ENCODE measurements at places on chromosomes 7 and 10. TPM values are rescaled to one million over a fixed set of nuclear protein-coding genes. Genes with fewer than 3 reads are reported as not detected.

UFSP1 gene
- total RNA-seq, result 4.3 TPM

TMEM196 gene
- not detected for total RNA-seq

IGF2BP3 gene
- total RNA-seq, result 49.3 TPM

OR2A12 gene
- not detected for total RNA-seq

AS3MT gene
- 10.7 TPM for total RNA-seq

DNAH11 gene
- 2.8 TPM for total RNA-seq

NODAL gene
- not detected for total RNA-seq

NEUROD6 gene
- not detected for total RNA-seq

SMKR1 gene
- total RNA-seq, result not detected

METTL27 gene
- total RNA-seq, result 8.4 TPM

ACHE gene
- 0.51 TPM for total RNA-seq

ZNF775 gene
- total RNA-seq, result 8.6 TPM

CDC14C gene
- 0.06 TPM for total RNA-seq

FRMPD2 gene
- total RNA-seq, result 0.22 TPM

CASP2 gene
- 18.7 TPM for total RNA-seq

INSYN2A gene
- total RNA-seq, result 0.29 TPM

SCART1 gene
- total RNA-seq, result 1.3 TPM

EXOC6 gene
- 12.5 TPM for total RNA-seq

CDHR3 gene
- 0.17 TPM for total RNA-seq

C10orf71 gene
- not detected for total RNA-seq

OPTN gene
- total RNA-seq, result 40.8 TPM

SPDYE9 gene
- not detected for total RNA-seq

CNTNAP2 gene
- total RNA-seq, result 2.7 TPM

AOAH gene
- total RNA-seq, result 0.51 TPM

ENKUR gene
- not detected for total RNA-seq

GNGT1 gene
- total RNA-seq, result not detected

TLL2 gene
- 3.3 TPM for total RNA-seq

VAX1 gene
- total RNA-seq, result not detected

CPXM2 gene
- total RNA-seq, result 1.9 TPM

TMEM72 gene
- not detected for total RNA-seq

CLRN3 gene
- total RNA-seq, result not detected

INHBA gene
- total RNA-seq, result 8.9 TPM

CYP17A1 gene
- total RNA-seq, result not detected

LDB3 gene
- total RNA-seq, result not detected

SLC16A12 gene
- total RNA-seq, result 1.2 TPM

PRSS37 gene
- total RNA-seq, result not detected

PARD3 gene
- 70.5 TPM for total RNA-seq

TMEM270 gene
- not detected for total RNA-seq

RET gene
- total RNA-seq, result 0.07 TPM

RBP3 gene
- not detected for total RNA-seq

SLC16A9 gene
- 3.5 TPM for total RNA-seq

PARG gene
- total RNA-seq, result 20.4 TPM

EPHB6 gene
- 0.75 TPM for total RNA-seq

EIF3A gene
- 94.3 TPM for total RNA-seq

VSIR gene
- 8.6 TPM for total RNA-seq

PDE6C gene
- not detected for total RNA-seq

FBXO24 gene
- 1.0 TPM for total RNA-seq

FAM25C gene
- not detected for total RNA-seq

MCM10 gene
- 35.2 TPM for total RNA-seq

MPP7 gene
- total RNA-seq, result 3.1 TPM

PTPN20 gene
- 1.0 TPM for total RNA-seq

ANKMY2 gene
- 13.2 TPM for total RNA-seq

ZNF488 gene
- 2.1 TPM for total RNA-seq

CH25H gene
- not detected for total RNA-seq

NDUFB2 gene
- total RNA-seq, result 531 TPM

H2BK1 gene
- not detected for total RNA-seq

TMEM236 gene
- total RNA-seq, result 0.07 TPM

NYAP1 gene
- 0.72 TPM for total RNA-seq

Measured in epithelial cell of proximal tubule (primary cell).